ENCODE measurements at places on chromosomes 1 and 21.

DNA sequence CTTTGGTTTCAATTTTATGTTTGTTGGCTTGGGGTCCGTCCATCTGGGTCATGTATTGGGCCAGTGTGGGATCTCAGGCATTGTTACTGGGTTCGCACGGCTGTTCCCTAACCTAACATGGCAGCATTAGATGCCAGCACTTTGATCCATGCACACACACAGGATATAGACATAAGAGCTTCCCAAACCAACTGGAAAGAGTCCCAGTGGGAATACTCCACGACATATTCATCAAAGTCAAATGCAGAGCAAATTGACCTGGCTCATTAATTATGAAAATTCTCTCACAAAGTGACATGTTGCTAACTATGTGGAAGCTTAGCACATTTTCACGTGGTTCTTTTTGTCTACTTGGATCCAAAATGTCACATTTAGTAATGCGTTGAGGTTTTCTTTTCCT lies 130.4 kb downstream of the SETD4 start:
- DNase-seq: no peak

GRCh38 chr1:231549733-231550447 lies 21.4 kb downstream of the TSNAX start:
- DNase-seq: no peak

DNA sequence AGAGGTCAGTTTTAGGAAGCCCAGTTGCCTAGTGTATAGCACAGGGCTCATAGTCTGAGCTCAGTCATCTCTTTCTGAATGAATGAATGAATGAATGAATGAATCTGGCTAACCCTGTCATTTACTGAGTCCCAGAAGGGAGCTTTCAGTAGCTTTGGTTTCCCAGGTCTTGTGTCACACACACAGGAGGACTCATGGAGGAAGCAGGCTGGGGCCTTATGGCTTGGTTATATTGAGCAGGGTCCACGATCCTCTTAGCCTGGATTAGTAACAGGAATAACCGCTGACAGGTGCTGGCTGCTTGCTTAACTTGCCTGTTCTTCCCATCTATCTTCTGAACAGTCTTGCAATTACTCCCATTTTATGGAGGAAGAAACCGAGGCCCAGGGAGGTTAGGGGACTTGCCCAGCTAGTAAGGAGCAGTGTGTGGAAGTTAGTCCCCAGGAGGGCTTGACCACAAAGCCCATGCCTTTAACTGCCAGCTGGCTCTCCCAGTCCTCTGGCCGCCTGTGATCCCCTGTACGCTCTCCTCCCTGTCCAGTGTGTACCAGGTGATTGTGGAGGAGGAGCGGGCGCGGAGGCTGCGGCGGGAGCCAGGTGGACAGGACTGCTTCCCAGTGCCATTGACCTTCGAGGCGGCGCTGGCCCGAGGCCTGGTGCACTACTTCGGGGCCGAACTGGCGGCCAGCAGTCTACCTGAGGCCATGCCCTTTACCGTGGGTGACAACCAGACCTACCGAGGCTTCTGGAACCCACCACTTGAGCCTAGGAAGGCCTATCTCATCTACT lies 46.0 kb downstream of the PTPRU start:
- no peak for DNase-seq

- no peak for DNase-seq
These were observed 4.5 kb upstream of the PLCH2 start for GRCh38 chr1:2471587-2472001.

DNA sequence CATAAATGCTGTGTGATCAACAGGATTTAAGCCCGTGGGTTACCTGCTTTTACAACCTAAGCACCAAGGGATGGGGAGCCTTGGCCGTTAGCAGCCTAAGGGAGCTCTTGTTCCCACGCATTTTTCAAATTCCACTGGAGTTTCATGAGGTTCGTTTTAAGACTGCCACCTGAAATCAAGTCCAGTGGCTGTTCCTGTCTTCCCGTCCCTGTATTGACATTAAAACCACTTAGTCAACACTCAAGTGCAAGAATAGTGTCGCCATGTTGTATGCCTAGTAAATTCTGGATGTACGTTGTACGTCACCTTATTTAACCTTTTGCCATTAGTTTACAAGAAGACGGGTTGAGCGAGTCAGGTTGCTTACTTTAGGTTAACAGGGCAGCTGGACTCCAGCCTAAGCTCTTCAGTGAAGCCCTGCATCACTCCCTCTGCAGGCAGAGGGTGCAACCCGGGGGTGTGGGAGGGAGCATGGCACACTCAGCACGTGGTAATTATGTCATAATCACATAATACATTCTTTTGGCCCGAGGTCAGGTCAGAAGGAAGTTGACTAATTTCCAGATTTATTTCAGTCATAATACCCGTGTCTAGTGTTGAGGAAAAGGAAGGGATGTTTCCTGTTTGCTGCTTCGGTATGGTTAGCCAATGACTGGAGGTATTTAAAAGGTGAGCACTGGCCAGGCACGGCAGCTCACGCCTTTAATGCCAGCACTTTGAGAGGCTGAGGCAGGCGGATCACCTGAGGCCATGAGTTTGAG lies 42.5 kb downstream of the CNST start:
- DNase-seq: no peak

DNA sequence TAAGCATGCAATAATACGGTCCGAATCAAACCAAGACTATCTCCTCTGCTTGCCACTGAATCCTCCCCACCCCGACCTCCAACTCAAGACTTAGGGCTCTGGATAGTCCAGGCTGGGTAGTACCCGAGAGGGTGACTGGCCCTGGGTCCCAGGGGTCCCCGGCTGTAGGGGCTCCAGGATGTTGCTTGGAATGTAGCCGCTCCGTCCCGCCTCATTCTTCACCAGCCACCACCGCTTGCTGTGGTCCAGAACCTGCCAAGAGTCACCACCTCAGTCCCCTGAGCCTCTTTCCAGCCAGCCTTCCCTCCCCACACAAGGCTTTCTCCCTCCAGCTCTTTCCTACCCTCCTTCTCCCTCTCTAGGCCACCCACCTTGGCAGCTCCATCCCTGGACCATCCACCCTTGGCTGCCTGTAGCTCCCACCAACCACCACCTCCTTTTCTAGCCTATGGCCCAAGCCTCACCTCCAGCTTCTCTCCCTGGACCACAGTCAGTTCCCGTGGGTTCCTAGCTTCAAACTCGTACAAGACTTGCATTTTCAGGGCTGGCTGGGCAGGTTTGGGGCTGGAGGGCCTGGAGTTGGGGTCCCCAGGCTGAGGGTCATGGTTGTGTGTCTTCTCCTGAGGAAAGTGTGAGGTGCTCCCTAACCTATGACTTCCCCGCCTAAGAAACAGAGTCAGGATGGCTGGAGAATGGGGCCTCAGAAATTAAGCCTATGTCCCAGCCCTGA lies 10.9 kb upstream of the GSTM3 start:
- DNase-seq: no peak

GRCh38 chr1:205792481-205792881 lies 17.2 kb upstream of the RAB29 start:
- DNase-seq: no peak

- DNase-seq: no peak
These were observed 35.0 kb upstream of the ARHGAP29 start for GRCh38 chr1:94272388-94272787.

Data from activated T-helper 1 cell treated with anti-CD3 and anti-CD28 coated beads, Interleukin-2, amount 50 U/mL, for 16 hours (primary cell).